ENCODE measurements at places on chromosomes 3 and 15. TPM values are rescaled to one million over a fixed set of nuclear protein-coding genes. Genes with fewer than 3 reads are reported as not detected.

PLSCR5 gene
- total RNA-seq: not detected

GBE1 gene
- 214 TPM for total RNA-seq

SUCNR1 gene
- 2.6 TPM for total RNA-seq

UCN2 gene
- not detected for total RNA-seq

MAP1A gene
- total RNA-seq: 13.8 TPM

PPP1R14D gene
- not detected for total RNA-seq

RASL12 gene
- total RNA-seq: 8.6 TPM

SNAPC5 gene
- total RNA-seq: 19.8 TPM

DIPK2A gene
- total RNA-seq: 21.9 TPM

All from subcutaneous adipose tissue (tissue), 4 donors.